ENCODE measurements at places on chromosomes 1 and 21.

DNA sequence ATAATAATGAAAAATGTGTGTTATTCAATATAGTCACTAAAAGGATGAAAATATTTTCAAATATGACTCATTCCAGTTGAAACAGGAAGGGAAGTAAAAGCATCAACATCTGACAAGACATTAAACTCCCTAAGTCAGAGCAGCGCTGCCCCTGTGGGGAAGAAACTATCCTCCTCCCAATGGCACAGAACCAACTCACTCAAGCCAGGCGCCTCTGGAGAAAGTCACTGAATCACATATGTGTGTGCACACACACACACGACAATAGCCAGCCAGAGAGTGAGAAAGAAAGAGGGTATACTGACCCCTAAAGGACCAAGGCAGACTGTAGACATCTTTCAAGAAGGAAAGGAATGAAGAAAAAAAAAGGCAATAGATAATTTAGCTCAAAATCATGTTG lies 126.9 kb downstream of the SETD4 start:
- DNase-seq: no peak

DNA sequence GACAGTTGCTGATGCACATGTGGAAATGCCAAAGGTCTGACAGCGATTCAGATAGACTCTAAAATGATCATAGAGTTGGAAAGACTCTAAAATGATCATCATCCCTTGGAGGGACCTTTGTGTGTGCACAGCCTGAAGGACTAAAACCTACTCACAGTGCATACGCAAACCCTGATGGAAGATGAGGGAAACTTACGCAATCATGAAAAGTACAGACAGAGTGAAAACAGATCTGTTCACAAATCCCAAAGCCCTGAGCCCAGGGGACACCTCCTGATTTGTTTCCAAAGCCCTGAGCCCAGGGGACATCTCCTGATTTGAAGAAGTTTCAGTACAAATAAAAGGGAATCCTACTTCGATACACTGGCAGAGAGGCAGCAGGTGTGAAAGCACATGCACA lies 79.3 kb upstream of the PROX1 start:
- no peak for DNase-seq

DNA sequence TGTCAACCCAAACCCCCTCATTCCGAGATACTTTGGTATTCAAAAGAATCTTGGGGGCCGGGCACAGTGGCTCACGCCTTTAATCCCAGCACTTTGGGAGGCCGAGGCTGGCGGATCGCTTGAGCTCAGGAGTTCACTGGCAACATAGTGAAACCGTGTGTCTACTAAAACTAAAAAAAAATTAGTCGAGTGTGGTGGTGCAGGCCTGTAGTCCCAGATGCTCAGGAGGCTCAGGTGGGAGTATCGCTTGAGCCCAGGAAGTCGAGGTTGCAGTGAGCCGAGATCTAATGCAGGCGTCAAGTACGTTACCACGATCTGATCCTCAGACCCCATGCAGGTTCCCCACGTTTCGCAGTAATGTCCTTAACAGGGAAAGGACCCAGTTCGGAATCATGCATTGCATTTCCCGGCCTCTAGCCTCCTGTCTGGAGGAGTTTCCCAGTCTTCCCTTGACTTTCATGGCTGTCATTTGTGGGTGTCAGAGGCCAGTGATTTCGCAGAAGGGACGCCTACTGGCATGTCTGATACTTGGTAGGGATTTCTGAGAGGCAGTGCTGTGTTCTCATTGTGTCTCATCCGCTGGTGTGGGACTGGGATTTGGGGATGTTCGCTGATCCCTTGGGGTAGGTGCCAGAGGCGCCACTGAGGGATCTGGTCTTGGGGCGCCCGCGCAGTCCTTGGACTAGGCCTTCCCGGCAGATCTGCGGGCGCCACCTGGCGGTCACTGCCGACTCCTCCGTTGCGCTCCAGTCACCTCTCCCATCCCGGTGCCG lies 39.3 kb upstream of the HMGN1 start:
- DNase-seq: peak; percentile 63

- DNase-seq: no peak
Observed at GRCh38 chr1:172489847-172490246, 43.1 kb upstream of the SUCO start.

GRCh38 chr1:9195651-9196050 lies 38.9 kb upstream of the H6PD start:
- no peak for DNase-seq

- no peak for DNase-seq
Observed at GRCh38 chr21:14836950-14837349, 227.8 kb downstream of the NRIP1 start.

GRCh38 chr21:20997636-20998455 lies at the start of gene NCAM2:
Gene NCAM2, plus strand, starts transcription at chr21:20998409.
- DNase-seq: peak; percentile 49

GRCh38 chr1:41776891-41777441 lies 141.8 kb downstream of the HIVEP3 start:
- DNase-seq: no peak

- no peak for DNase-seq
Observed at GRCh38 chr1:69305621-69306020, 262.1 kb upstream of the LRRC7 start.

- DNase-seq: peak; percentile 49
Observed at GRCh38 chr1:27366113-27366410, 699 bp downstream of the MAP3K6 start.

DNA sequence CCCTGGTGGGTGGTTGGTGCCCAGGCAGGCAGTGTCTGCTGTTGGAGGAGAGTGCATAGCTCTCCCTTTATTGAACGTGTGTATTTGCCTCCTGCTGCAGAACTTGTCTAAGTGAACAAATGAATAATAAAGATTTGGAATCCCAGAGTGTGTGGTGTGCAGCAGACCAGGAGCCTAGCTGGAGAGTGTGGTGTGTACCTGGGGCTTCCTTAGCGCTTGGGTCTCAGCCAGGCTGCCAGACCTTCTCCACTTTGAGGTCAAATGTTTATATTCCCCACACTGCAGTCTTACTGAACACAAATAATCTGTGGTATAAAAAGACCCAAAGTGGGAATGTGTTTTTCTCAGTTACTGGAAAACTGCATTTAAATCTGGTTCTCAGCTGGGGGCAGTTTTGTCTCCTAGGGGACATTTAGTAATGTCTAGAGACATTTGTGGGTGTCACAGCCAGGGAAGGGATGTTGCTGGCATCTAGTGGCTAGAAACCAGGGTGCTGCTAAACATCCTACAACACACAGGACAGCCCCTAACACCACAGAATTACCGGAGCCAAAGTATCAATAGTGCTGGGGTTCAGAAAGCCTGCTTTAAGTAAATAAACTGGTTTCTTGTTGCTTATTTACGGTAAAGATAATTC lies 23.6 kb downstream of the SLC37A1 start:
- no peak for DNase-seq

GRCh38 chr1:212645546-212646543 lies 37.3 kb downstream of the ATF3 start:
- no peak for DNase-seq

- peak; percentile 84 for DNase-seq
Observed at GRCh38 chr1:51421964-51422363, 91.6 kb upstream of the TTC39A start.

Data from NCI-H2029 (cell line).